Glutamatergic neuron (in vitro differentiated cells): ENCODE measurements at places on chromosomes 4 and X. TPM values are rescaled to one million over a fixed set of nuclear protein-coding genes. Genes with fewer than 3 reads are reported as not detected.
A peak's percentile ranks its signal among the peaks of the same experiment; 100 is the strongest.

DNA sequence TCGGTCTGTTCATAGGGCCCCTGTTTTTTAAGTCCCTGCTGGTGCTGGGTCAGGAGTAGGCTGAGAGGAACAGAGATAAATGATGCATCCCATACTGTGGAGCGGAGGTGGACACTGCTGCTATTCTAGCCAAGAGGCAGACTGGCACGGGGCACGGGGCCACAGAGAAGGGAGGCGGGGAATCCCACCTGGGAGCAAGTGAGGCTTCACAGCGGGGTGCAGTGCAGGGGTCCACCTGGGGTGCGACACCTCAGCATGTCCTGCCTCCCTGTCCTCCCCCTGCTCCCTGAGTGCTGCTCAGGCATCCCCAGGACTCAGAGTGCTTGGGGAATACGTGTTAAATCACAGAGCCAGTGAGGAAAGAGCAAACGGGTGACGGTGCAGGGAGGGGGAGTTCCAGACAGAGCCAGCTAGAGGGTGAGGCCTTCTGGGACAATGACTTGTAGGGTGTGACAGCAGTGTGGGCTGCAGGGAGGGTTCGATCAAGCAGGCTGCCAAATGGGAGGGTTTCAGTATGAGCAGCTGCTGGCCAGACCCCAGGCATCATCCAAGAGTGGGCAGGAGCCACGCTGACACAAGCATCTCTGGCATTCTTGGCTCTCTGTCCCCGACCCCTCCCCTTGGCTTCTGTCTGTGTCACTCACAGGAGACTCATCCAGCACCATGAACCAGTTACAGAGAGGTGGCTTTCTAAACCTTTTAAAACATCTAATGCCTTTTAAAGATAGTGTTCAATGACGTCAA is 13.7 kb upstream of the HTRA3 start:
- H3K36me3 ChIP-seq: peaks cover 5% of the 10 kb centered on the region
- H3K27ac ChIP-seq: no peak overlapping the region
- H3K4me3 ChIP-seq: no peak overlapping the region
- peaks cover 2% of the 10 kb centered on the region for H3K4me1 ChIP-seq
- H3K27me3 ChIP-seq: peaks cover 3% of the 10 kb centered on the region
- DNase-seq: no peak

GRCh38 chr4:38819569-38819968 is 15.0 kb upstream of the TLR1 start:
- H3K36me3 ChIP-seq: peaks cover 7% of the 10 kb centered on the region
- no peaks in the 10 kb centered on the region for H3K27me3 ChIP-seq
- H3K4me3 ChIP-seq: no peak overlapping the region

- H3K27me3 ChIP-seq: peaks cover 5% of the 10 kb centered on the region
- H3K36me3 ChIP-seq: peaks cover 21% of the 10 kb centered on the region
- no peak overlapping the region for H3K4me3 ChIP-seq
- H3K4me1 ChIP-seq: no peaks in the 10 kb centered on the region
These were observed 31.5 kb downstream of the CASP3 start for GRCh38 chr4:184617600-184618196.

GRCh38 chr4:170413951-170414350 is 324.2 kb upstream of the AADAT start:
- H3K27me3 ChIP-seq: no peaks in the 10 kb centered on the region
- no peak overlapping the region for H3K4me3 ChIP-seq
- no peaks in the 10 kb centered on the region for H3K36me3 ChIP-seq
- DNase-seq: no peak

DNA sequence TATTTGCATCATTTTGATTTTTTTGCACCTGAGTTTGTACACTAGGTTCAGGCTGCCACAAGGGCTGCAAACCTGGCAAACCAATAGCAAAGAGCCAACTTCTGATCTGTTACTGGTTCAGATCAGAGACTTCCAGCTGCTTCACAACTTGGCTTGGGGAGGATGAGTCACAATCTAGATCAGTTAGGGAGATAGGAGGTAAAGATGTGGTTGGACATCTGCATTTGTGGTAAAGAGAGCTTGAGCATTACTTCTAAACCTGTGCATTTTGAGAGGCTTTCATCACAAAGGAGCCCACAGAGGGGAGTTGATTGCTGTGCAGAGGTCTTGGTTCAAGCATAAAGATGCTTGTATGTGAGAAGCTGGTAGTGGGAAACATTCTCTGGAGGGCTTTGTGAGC is 34.5 kb downstream of the LINC00632 start:
- no peak overlapping the region for H3K4me3 ChIP-seq
- H3K27me3 ChIP-seq: no peaks in the 10 kb centered on the region

DNA sequence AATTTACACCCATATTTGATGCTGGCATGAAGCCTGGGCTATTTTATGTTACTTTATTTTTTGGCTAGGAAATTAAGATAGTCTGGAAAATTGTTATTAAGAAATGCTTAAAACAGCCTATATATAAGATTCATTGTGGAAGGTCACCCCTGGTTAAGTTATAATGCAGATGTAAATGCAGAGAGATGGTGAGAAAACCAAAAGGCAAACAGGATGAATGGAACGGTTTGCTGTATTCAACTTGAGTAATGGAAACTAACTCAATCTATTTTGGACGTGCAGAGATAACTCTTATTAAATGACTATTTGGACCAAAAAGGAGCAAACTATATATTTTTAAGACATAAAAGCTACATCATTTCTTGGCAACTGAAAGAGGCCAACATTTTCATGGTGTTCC is 446.3 kb upstream of the FRG1 start:
- no peaks in the 10 kb centered on the region for H3K4me1 ChIP-seq
- no peaks in the 10 kb centered on the region for H3K36me3 ChIP-seq
- no peak overlapping the region for H3K4me3 ChIP-seq
- H3K27ac ChIP-seq: no peak overlapping the region

DNA sequence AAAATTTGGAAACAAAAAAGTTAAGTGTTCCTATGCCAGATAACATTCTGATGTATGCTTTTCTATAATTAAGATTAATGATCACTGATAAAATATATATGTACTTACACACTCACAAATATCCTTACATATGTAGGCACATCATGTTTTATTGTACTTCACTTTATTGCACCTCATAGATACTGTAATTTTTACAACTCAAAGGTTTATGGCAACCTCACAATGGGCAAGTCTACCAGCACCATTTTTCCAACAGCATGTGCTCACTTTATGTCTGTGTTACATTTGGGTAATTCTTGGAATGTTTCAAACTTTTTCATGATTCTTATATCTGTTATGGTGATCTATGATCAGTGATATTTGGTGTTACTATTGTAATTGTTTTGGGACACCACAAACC is 57.8 kb upstream of the GPRIN3 start:
- H3K27me3 ChIP-seq: peaks cover 2% of the 10 kb centered on the region
- no peak for DNase-seq
- H3K27ac ChIP-seq: no peak overlapping the region
- no peak overlapping the region for H3K4me3 ChIP-seq
- no peaks in the 10 kb centered on the region for H3K4me1 ChIP-seq

GRCh38 chr4:169758401-169758962 is 738 bp upstream of the HPF1 start:
- peak overlapping the region; percentile 88 for H3K4me3 ChIP-seq
- H3K27ac ChIP-seq: peak overlapping the region; percentile 65
- H3K4me1 ChIP-seq: peaks cover 16% of the 10 kb centered on the region
- H3K36me3 ChIP-seq: no peaks in the 10 kb centered on the region

PDCL2 gene
- not detected for total RNA-seq

AKAP14 gene
- not detected for total RNA-seq

GRCh38 chr4:97720869-97721432 is 422.3 kb downstream of the STPG2 start:
- H3K27ac ChIP-seq: no peak overlapping the region
- H3K4me1 ChIP-seq: no peaks in the 10 kb centered on the region
- no peaks in the 10 kb centered on the region for H3K36me3 ChIP-seq
- H3K27me3 ChIP-seq: no peaks in the 10 kb centered on the region
- H3K4me3 ChIP-seq: no peak overlapping the region
- DNase-seq: no peak

NAA11 gene
- total RNA-seq: not detected

- no peaks in the 10 kb centered on the region for H3K36me3 ChIP-seq
- H3K27ac ChIP-seq: no peak overlapping the region
These were observed 528.9 kb upstream of the ARX start for GRCh38 chrX:25544641-25545040.

SHROOM2 gene
- 3.1 TPM for total RNA-seq

DNA sequence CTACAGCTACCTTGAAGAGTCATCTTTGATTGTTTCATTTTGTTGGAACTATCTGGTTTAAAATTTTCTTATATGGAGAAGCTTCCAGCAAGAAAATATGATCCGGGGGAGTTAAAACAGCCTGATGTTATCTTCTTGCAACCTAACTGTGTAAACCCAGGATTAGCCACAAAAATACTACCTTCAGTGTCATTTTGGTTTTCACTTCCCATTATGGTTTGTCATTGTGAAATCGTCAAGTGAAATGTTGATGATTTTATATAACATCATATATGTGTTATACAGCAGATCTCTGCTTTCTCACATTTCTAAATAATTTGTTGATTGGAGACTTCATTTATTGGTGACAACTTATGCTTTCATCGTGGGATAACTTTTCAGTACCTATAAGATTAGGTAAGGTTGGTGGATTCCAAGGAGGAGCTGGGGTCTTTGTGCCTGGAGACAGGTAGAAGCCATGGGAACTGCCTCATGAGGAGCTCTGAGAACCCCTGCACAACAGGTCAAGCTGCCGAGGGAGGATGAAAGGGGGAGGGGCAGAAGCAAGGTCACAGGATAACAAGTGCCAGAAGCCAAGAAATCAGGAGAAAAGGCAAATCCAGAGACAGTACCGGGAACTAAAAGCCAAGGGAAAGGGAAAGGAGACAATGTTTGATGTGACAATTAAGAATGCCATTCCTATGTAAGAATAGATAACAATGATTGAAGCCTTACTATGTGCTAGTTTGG is 7.2 kb downstream of the ARHGAP24 start:
- no peak overlapping the region for H3K27ac ChIP-seq
- no peak for DNase-seq
- H3K4me1 ChIP-seq: no peaks in the 10 kb centered on the region
- peaks cover 4% of the 10 kb centered on the region for H3K27me3 ChIP-seq
- no peak overlapping the region for H3K4me3 ChIP-seq
- no peaks in the 10 kb centered on the region for H3K36me3 ChIP-seq

ZC4H2 gene
- 48.0 TPM for total RNA-seq

DNA sequence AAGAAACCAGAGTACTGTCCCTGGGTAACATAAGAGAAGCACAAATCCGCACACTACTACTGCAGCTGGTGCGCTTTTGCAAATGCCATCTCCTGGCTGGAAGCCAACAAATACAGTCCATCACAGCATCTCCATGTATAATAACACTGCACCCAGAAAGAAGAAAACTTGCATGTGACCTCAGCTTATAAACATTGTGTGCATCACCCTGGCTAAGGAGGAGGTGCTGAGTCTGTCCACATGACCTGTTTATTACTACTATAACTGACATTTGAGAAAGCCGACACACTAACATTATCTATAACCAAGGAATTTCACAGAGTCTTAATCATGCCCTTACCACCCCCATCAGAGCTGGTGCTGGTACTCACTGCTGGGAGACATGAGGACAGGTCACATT is 516.8 kb downstream of the CFAP47 start:
- no peak overlapping the region for H3K4me3 ChIP-seq
- H3K27ac ChIP-seq: no peak overlapping the region
- no peak for DNase-seq
- H3K36me3 ChIP-seq: no peaks in the 10 kb centered on the region

PUDP gene
- total RNA-seq: 22.7 TPM

DNA sequence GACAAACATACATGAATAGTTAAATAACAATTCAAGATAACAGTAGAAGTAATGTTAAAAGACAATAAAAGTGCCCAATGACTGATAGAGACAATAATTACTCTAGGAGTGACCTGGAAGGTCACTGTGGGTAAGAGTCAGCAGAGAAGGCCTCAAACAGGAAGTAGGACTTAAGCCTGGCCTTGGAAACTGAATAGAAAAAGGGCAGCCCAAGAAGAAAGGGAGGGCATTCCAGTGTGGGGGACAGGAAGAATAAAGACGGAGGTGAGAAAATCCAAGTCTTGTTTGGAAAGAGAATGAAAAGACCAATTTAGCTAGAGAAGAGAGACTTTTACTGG is 6.0 kb downstream of the P2RY4 start:
- H3K4me1 ChIP-seq: no peaks in the 10 kb centered on the region
- H3K27me3 ChIP-seq: peaks cover 3% of the 10 kb centered on the region
- DNase-seq: no peak

GRCh38 chr4:183485411-183486160 is 19.3 kb upstream of the ING2 start:
- peaks cover 2% of the 10 kb centered on the region for H3K27me3 ChIP-seq
- no peaks in the 10 kb centered on the region for H3K4me1 ChIP-seq
- no peak overlapping the region for H3K4me3 ChIP-seq

- no peak overlapping the region for H3K4me3 ChIP-seq
- no peak for DNase-seq
- H3K27me3 ChIP-seq: no peaks in the 10 kb centered on the region
- H3K27ac ChIP-seq: no peak overlapping the region
These were observed 10.8 kb upstream of the HHIP start for GRCh38 chr4:144634978-144635747.

F8A2 gene
- total RNA-seq: not detected

GRCh38 chrX:72121383-72121782 is 10.3 kb downstream of the RTL5 start:
- no peak overlapping the region for H3K4me3 ChIP-seq
- H3K36me3 ChIP-seq: no peaks in the 10 kb centered on the region
- no peak for DNase-seq
- H3K27ac ChIP-seq: no peak overlapping the region
- H3K27me3 ChIP-seq: peaks cover 2% of the 10 kb centered on the region

- DNase-seq: no peak
These were observed 9.9 kb upstream of the PI4K2B start for GRCh38 chr4:25223802-25224375.

MAGEB2 gene
- total RNA-seq: not detected

- no peaks in the 10 kb centered on the region for H3K27me3 ChIP-seq
- H3K27ac ChIP-seq: no peak overlapping the region
- H3K36me3 ChIP-seq: no peaks in the 10 kb centered on the region
- no peak for DNase-seq
- H3K4me1 ChIP-seq: peaks cover 5% of the 10 kb centered on the region
These were observed 139.2 kb downstream of the NWD2 start for GRCh38 chr4:37383579-37384229.

- H3K4me3 ChIP-seq: no peak overlapping the region
- no peaks in the 10 kb centered on the region for H3K36me3 ChIP-seq
- no peaks in the 10 kb centered on the region for H3K4me1 ChIP-seq
- no peak for DNase-seq
These were observed 17.5 kb upstream of the TBC1D1 start for GRCh38 chr4:37873386-37873785.
